NCI-H2081 treated with DMSO at 0.1 percent for 48 hours (cell line): ENCODE measurements at places on chromosomes 12 and 14.

GRCh38 chr12:117907108-117907689, 61.6 kb downstream of the KSR2 start:
- no peak for DNase-seq

DNA sequence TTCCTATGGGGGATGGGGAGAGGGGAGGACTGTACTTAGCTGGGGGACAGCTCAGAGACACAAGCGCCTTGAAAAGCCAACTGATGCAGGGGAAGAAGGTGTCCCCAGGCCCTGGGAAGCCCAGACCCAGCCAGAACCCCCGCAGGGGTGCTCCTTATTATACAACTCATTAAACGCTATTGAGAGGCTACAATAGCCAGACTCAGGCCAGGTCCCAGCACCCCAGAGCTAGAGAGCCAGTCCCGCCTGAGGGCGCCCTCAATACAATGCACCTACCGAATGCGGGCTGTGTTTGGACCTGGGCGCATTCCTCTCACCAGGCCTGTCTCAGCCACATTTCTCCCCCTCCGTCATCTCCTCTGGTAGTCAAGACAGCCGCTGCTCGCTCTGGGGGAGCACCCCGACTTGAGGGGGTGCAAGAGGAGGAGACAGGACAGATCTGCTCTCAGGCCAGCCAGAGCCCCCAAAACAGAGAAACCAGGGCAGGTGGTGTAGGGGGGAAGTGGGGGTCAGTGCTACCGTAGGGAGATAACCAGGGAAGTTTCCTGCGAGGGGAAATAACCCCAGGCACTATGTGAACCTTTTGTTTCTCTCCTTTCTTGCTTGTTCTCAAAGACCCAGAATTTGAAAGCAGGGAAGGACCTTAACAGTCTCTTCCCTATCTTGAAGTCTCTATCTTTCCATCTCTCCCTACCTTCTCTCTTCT, 6.1 kb upstream of the ASIC1 start:
- DNase-seq: no peak

- DNase-seq: no peak
Measured at GRCh38 chr14:96554315-96554910, 52.2 kb downstream of the PAPOLA start.

GRCh38 chr12:1845427-1845826, 25.1 kb downstream of the LRTM2 start:
- DNase-seq: no peak

GRCh38 chr12:100798286-100799160, 3.9 kb downstream of the ANO4 start:
- DNase-seq: no peak

DNA sequence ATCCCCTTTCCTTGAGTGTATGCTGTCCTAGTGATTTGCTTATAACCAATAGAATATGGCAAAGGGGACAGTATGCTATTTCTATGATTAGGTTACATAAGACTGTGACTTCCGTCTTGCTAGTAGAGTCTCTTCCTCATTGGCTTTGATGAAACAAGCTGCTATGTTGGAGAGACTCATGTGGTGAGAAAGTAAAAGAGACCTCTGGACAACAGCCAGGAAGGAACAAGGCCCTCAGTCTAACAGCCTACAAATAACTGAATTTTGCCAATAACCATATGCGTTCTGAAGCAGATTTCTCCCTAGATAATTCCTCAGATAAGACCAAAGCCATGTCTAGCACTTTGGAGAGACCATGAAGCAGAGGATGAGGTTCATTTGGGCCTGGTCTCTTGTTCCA, 134.5 kb upstream of the NAV3 start:
- DNase-seq: no peak

- DNase-seq: no peak
Measured at GRCh38 chr14:77316872-77317301, 3.8 kb downstream of the POMT2 start.

DNA sequence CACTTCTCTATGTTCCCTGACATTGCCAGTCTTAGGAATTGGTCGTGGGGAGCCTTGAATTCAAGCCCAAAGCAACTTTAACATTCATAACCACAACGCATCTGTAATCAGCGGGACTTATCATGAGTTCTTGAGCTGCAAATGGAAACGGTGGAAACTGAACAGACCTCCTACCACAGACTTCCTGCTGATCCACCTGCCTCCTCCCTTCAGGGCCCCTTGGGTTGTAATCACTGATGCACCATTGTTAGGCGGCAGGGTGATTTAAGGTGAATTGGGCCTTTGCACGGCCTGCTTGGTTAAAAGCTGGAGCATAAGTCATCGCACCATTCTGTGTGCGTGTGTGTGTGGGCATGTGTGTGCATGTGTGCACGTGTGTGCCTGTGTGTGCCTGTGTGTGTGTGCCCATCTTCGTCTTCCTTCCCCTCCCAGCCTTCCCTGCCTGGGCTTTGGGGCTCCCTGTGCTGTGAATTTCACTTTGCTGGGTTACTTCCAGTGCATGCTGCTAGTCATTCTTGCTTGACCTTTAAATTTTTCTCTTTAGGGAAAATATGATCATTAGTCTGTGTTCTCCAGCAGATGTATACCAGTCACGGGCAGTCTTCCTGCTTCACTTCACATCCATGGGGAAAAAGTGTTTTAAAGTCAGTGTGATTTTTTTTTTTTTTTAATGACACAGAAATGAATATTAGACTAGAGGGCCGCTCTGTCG, 29.1 kb downstream of the CHST11 start:
- no peak for DNase-seq

DNA sequence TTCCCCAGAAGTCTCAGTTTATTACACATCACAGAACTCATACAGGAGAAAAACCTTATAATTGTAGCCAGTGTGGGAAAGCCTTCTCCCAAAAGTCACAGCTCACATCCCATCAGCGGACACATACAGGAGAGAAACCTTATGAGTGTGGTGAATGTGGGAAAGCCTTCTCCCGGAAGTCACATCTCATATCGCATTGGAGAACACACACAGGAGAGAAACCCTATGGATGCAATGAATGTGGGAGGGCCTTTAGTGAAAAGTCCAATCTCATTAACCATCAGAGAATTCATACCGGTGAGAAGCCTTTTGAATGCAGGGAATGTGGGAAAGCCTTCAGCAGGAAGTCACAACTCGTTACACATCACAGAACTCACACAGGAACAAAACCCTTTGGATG, 20.1 kb downstream of the ZNF84 start:
- no peak for DNase-seq

DNA sequence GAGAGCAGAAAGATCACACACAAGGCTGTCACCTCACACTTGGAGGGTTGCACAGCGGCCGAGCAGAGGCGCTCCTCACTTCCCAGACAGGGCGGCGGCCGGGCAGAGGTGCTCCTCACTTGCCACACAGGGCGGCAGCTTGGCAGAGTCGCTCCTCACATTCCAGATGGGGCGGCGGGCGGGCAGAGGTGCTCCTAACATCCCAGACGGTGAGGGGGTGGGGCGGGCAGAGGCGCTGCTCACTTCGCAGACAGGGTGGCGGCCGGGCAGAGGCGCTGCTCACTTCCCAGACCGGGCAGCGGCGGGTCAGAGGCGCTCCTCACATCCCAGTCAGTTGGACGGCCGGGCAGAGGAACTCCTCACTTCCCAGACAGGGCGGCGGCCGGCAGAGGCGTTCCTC, 9.1 kb downstream of the TMBIM4 start:
- no peak for DNase-seq

- DNase-seq: no peak
Measured at GRCh38 chr12:44827832-44828438, 48.2 kb downstream of the NELL2 start.

DNA sequence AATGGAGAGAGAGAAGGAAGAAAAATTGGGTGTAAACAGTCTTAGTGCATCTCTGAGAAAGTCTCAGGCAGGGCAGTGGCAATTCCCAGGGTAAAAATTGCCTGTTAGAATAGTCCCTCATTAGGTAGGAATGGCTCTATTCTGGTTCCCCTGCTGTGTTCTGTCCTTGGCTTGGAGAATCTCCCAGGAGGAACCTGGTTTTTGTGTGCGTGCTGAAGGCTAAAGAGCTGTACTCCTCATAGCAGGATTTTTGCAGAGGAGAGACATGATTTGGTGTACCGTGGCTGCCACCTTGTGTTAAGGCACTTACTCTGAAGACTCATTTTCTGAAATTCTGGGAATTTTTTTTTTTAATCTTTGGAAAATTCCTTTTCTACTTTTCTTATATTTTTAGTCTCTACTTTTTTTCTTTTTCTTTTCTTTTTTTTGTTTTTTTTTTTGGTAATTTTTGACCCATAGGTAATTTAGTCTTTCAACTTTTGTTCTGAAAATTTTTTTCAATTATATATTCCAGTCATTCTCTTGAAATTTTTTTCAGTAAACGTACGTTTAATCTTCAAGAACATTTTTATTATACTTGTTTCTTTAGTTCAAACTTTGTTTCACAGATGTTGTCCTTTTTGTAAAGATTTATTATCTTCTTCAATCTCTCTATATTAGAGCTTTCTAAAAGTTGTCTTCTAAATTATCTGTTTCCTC, 63.8 kb downstream of the FBXO33 start:
- DNase-seq: peak; percentile 46

DNA sequence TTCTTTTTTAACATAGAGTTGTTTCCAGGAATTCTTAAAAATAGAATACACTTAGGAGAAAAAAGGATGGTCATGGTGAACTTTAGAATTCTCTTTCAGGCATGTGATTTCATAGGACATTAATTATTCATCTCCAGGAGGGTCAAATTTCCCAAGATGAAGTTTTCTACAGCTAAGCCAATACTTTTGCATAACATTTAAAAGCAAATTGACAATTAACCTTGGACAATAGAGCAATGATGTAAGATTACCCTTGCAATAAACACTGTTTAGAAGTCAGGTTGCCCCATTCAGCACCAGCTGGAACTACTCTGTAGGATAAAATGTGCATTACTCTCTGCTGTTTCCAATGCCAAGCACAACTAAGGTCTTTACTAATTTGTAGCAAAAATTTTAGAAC, 49.5 kb downstream of the SIX1 start:
- no peak for DNase-seq

DNA sequence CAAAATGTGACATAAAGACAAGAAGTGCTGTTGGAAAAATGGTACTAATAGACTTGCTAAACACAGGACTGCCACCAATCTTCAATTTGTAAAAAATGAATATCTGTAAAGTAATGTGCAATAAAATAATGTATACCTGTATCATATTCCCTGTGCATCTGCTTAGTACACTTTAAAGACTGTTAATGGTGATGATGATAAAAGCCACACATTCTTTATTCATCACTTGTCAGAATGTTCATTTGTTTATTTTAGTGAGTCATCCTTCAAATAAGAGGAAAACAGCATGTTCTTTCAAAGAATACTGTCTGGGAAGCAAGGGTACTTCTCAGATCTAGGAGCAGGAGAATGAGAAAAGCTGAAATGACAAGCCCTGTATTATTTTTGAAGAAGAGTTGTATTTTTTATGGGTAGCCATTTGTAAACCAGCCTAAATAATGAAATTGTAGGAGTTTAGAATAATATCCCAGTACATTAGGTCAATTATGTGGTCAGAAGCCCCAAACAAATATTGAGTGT, 78.3 kb upstream of the PSMA6 start:
- DNase-seq: no peak

- DNase-seq: no peak
Measured at GRCh38 chr12:93056971-93057535, 128.0 kb upstream of the EEA1 start.

GRCh38 chr12:29750131-29750927, 33.4 kb downstream of the TMTC1 start:
- DNase-seq: no peak

DNA sequence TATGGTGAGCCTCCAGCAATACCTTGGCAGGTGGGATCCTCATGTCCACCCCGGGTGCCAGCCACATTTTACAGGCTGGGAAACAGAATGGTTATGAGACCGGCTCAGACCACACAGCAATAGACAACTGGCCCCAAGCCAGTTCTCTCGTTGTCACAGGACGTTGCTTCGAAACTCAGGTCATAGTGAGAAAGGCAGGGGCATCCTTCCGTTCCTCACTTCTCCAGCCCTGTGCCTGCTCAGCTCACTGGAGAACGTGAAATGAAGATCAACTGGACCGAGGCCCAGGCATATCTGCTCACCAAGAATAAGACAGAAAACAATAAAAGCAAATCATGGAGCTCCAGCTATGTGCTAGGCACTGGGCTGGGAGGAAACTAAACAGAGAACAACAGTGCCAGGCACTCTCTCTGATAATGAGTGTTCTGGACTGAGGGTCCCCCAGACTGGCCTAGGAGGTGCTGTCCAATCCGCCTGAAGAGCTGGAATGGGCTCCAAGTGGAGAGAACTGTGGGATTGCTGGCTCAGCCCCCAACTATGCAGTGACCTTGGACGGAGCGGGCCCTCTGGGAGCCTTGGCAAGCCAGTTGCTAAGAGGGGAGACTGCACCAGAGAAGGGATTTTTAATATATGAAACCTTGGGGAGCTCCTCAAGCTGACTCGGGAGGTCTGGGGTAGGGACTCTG, 18.8 kb upstream of the FAIM2 start:
- no peak for DNase-seq

DNA sequence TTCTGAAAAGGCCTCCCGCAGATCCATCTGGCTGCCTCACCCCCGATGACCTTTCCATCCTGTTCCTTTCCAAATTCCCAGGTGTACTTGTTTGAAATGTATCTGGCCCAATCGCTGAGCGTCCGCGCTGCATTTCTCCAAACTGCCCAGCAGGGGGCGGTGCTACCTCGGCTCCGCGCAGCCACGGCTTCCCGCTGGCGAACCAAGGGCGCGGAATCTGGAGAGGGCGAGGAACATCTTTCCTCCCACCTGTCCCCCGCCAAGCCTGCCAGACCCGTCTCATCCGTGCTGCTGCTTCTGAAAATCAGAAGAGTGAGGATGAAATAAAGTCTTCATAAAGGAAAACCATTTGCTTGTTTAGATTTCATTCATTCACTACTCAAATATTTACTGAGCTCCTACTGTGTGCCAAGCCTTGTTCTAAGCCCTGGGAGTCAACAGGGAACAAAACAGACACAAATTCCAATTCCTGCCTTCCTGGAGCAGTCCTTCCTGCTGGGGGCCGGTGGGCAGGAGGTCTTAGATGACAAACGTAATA, 16.8 kb upstream of the MYL2 start:
- no peak for DNase-seq

DNA sequence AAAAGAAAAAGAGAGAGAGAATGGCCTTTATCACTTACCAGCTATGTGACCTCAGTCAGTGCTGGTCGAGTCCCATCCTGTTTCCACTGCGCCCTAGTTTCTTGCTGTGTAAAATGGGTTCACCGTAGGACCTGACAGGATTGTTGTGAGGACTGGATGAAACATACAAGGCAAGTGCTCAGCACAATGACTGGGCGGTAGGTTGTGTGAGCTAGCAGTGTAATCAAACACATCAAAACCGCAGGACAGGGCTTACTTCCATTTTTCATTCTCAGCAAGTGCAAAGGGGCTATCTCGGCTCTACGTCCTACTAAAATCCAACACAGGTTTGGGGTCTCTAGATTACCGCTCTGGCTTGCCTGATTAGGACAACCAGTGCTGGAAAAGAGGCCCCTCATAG, 36.4 kb upstream of the ATXN2 start:
- DNase-seq: no peak

- DNase-seq: no peak
Measured at GRCh38 chr12:121708313-121709063, 4.1 kb upstream of the TMEM120B start.
